Left renal cortex interstitium (tissue), 4 donors: ENCODE measurements at places on chromosomes 11 and 22. TPM values are rescaled to one million over a fixed set of nuclear protein-coding genes. Genes with fewer than 3 reads are reported as not detected.

Gene MYBPC3
- not detected for polyA plus RNA-seq

Gene P2RY2
- polyA plus RNA-seq, result 0.68 TPM

Gene APOL3
- 14.6 TPM for polyA plus RNA-seq

Gene SLC43A1
- polyA plus RNA-seq, result 7.0 TPM

Gene SLC22A25
- polyA plus RNA-seq, result 0.44 TPM
